Activated CD4-positive, alpha-beta T cell treated with anti-CD3 and anti-CD28 coated beads, Interleukin-2, amount 10 ng/mL, durations not matched to agents 7 days and 5 days (primary cell): ENCODE measurements at places on chromosomes 5 and 9. TPM values are rescaled to one million over a fixed set of nuclear protein-coding genes. Genes with fewer than 3 reads are reported as not detected.

DNA sequence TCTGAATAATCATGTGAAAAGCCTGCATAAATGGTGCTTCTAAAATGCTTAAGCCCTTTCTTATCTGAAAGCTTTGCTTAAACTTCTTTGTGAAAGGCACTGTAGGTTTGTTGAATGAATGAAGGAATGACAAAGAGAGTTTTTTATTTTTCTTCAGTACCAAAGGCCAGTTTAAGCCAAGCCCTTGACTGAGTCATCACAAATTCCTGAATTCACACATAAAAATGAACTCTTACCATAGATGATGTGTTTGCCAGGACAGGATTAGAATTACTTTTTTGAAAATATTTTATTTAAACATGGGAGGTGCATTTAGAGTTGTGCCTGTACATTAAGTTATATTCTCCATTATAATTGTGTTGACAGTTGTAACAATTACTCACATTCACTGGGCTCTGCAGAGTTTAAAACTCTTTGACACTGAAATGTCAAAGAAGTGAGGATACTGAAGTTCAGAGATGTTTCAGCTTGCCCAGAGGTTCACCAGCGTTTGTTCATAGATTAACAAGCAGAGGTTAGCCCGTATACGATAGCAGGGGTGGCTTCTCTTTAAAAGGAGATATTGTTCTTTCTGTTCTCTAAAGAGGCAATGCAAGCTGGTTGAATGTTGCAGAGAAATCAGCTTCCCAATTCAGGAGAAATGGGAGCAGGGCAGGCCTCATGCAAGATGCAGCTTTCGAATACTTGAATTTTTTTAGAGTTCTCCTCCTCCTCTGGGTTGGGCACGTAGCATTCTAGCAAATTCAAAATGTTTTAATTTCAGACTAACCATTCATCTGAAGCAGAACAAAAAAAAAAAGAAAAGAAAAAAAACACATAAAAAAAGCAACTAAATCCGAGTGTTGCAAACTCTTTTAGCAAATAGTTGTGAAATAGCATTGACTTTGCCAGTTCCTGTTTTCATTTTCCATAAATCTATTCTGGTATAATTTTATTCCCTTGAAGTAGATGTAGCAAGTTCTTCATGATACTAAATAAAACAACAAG, 358.7 kb upstream of the KLF4 start:
- DNase-seq = no peak

GRCh38 chr5:146533260-146533857, 17.4 kb upstream of the GPR151 start:
- DNase-seq = peak; percentile 86

DNA sequence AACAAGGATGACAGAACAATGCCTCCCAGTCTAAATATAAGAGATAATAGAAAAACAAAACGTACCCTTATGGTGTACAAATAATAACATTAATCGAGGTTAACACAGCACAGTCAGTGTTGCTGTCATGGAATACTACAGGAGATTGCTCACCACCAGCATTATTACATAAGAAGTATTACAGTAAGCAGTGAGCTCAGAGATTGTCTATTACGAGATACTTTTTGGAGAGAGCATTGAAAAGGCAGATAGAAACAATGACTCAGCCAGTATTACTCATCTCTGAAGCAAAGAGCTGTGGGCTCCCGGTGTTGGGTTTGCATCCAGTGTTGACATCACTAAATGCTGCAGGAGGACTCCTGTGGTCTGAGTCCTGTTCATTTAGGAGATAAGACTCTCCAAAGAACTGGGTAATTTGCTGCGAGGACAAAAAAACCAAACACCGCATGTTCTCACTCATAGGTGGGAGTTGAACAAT, 191.9 kb upstream of the SEMA6A start:
- DNase-seq = no peak

CTNNAL1 gene
- total RNA-seq = 12.5 TPM
